NCI-H510A (cell line): ENCODE measurements at places on chromosomes 7 and 10.

DNA sequence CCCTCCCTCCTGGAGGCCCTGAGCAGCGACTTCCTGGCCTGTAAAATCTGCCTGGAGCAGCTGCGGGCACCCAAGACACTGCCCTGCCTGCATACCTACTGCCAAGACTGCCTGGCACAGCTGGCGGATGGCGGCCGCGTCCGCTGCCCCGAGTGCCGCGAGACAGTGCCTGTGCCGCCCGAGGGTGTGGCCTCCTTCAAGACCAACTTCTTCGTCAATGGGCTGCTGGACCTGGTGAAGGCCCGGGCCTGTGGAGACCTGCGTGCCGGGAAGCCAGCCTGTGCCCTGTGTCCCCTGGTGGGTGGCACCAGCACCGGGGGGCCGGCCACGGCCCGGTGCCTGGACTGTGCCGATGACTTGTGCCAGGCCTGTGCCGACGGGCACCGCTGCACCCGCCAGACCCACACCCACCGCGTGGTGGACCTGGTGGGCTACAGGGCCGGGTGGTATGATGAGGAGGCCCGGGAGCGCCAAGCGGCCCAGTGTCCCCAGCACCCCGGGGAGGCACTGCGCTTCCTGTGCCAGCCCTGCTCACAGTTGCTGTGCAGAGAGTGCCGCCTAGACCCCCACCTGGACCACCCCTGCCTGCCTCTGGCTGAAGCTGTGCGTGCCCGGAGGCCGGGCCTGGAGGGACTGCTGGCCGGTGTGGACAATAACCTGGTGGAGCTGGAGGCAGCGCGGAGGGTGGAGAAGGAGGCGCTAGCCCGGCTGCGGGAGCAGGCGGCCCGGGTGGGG, 2.2 kb downstream of the TRIM56 start:
- DNase-seq, result no peak

GRCh38 chr10:35552650-35553342, 52.3 kb upstream of the GJD4 start:
- DNase-seq, result no peak

GRCh38 chr10:114709984-114710383, 51.9 kb upstream of the ABLIM1 start:
- no peak for DNase-seq

GRCh38 chr7:48760528-48761265, 163.7 kb upstream of the CDC14C start:
- DNase-seq, result no peak

DNA sequence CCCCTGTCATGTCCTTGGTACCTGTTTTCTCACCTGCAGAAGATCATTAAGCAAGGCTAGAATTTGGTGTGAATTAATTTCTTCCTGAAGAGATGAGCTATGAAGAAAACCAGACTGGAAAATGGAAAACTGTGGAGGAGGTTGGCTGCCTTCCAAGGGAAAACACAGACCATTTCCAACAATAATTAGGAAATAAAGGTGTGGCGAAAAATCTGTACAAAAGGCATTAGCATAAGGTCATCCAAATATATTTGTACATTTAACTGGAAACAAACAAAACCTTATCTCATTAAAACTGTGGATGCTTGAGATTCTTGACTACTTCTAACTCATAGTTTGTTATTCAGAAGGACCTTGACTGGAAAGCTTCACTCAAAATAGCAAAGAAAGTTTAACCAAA, 1.7 kb downstream of the STN1 start:
- DNase-seq, result no peak
